ENCODE measurements at places on chromosomes 3 and 15. TPM values are rescaled to one million over a fixed set of nuclear protein-coding genes. Genes with fewer than 3 reads are reported as not detected.
A peak's percentile ranks its signal among the peaks of the same experiment; 100 is the strongest.

Gene POPDC2
- total RNA-seq: 0.39 TPM

Gene CRABP1
- total RNA-seq: not detected

Gene SCG5
- total RNA-seq: 46.3 TPM

Gene KPNA1
- 58.9 TPM for total RNA-seq

Gene HCN4
- under 0.01 TPM for total RNA-seq

Gene AADAC
- not detected for total RNA-seq

Gene TUSC7
- total RNA-seq: not detected

Gene CD86
- 0.49 TPM for total RNA-seq

Gene MYL3
- total RNA-seq: not detected

Gene MELTF
- 12.9 TPM for total RNA-seq

Gene TRH
- not detected for total RNA-seq

Gene XPC
- 44.8 TPM for total RNA-seq

Gene DTWD1
- 16.6 TPM for total RNA-seq

Gene UCN2
- total RNA-seq: 35.4 TPM

Gene SCN5A
- total RNA-seq: 0.21 TPM

Gene ZPLD1
- 0.46 TPM for total RNA-seq

- no peak for DNase-seq
Observed at GRCh38 chr3:179646177-179646576, 6.7 kb upstream of the USP13 start.

DNA sequence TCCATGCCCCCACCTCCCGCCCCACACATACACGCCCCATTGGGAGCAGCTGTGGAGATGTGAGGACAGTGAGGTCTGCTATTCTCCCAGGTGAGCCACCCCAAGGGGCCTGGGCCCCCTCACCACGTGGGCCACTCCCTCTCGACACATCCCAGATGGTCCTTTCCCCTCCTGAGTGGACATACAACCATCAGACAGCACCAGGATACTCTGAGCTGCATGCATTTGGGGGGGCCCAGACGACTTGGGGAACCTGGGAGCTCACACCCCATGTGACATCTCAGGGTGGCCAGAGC, 17.5 kb downstream of the FBLN2 start:
- DNase-seq: no peak

DNA sequence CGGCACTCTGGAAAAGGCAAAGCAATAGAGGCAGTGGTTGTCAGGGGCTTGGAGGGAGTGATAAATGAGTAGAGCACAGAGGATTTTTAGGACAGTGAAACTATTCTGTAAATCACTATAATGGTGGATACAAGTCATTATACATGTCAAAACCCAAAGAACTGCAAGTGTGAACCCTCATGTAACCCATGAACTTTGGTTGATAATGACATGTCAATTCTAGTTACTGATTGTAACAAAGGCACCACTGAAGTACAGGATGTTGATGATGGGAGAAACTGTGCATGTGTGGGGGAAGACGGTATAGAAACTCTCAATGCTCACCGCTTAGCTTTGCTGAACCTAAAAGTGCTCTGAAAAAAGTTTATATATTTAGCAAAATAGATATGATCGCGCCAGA, 36.0 kb downstream of the BTLA start:
- DNase-seq: no peak

DNA sequence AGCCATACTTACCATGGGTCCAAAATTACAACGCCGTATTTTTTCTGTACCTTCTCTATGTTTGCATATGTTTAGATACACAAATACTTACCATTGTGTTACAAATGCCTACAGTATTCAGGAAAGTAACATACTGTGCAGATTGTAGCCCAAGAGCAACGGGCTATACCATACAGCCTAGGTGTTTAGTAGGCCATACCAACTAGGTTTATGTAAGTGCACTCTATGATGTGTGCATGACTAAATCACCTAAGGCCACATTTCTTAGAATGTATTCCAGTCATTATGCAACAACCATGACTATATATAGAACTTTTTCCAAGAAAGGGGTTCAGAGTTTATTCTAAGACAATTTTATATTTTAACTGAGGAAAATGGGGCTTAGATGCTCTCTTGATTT, 411.7 kb downstream of the MAGI1 start:
- DNase-seq: no peak

DNA sequence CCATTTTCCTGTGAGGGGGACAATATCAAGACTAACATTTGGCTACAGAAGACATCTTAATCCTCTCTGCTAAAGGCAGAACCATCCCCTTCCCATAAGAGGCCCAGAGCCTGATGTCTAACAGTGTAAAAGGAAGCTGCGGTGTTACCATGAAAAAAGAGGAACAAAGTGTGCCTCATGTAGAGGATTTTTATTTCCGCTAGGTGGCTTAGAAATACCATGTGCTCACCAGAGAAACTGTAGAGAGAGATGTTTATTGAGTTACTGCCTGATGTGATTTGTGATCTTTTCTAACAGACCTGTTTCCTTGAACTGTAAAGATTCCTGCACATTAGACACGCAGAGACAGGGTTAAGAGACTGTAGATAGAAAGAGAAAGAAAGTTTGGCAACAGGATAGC, 22.0 kb downstream of the OR5H15 start:
- peak; percentile 12 for DNase-seq

DNA sequence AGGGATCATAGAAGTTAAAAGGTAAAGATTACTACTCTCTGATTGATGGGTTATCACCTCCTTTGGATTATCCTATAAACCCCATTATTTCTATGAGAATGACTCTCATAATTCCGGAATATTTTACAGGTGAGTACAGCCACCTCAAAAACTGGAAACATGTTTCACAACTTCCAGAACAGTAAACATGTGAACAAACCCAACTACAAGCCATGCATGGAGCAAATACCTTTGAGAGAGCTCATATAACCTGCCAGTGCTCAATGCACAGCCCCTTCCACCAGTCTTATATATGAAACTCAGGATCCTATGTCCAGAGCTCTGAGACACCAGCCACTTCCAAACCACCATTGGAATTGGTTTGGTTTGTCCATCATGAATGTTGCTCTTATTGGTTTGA, 208.0 kb downstream of the MECOM start:
- peak; percentile 56 for DNase-seq

- no peak for DNase-seq
Observed at GRCh38 chr3:108182339-108182738, 39.9 kb downstream of the IFT57 start.

- no peak for DNase-seq
Observed at GRCh38 chr3:156693166-156693565, 18.8 kb downstream of the TIPARP start.

DNA sequence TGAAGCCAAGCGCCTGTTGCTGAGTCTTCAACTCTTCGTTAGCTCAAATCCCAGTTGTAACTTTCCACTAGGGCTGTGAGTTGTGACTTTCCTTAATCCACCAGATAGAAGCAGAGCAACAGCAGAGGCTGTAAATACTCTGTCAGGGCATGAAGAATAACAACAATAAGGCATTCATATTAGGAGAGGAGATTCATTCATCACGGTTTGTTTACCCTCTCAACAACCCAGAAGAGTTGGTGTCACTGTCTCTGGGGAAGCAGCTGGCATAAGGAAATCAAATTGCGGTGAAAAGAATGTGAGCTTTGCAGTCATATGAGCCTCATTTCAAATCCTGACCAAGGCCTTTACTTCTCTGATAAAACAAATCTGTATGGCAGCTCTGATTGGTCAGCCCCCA, 184.8 kb downstream of the SHQ1 start:
- DNase-seq: no peak

DNA sequence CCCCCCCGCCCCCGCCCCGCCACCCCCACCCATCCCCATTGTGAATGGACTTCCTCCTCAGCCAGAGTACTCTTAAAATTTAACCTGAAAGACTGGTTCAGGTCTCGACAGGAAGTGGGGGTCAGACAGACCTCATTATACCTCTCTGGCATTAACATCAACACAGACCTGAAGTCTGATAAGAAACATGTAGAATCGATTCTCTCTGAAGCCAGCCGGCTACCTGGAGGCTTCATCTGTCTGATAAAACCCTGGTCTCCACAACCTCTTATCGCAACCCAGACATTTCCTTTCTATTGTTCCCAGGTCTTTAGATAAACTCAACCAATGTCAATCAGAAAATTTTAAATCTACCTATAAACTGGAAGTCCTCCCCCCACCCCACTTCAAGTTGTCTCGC, 42.6 kb downstream of the SLCO2A1 start:
- DNase-seq: no peak

DNA sequence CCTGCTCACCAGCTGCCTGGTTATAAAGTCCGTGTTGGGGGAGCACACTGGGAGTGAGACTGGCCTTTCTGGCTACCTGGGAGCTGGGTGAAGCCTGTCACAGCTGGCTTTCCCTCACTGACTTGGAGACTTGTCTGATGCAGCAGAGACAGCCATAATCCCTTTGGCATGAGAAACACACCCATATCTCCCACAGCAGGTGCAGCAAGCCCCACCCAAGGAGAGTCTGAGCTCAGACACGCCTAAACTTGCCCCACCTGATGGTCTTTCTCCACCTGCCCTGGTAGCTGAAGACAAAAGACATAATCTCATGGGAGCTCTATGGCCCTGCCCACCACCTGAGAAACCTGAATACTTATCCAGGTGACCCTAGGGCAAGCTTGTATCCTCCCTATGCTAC, 54.8 kb downstream of the NMD3 start:
- peak; percentile 15 for DNase-seq

DNA sequence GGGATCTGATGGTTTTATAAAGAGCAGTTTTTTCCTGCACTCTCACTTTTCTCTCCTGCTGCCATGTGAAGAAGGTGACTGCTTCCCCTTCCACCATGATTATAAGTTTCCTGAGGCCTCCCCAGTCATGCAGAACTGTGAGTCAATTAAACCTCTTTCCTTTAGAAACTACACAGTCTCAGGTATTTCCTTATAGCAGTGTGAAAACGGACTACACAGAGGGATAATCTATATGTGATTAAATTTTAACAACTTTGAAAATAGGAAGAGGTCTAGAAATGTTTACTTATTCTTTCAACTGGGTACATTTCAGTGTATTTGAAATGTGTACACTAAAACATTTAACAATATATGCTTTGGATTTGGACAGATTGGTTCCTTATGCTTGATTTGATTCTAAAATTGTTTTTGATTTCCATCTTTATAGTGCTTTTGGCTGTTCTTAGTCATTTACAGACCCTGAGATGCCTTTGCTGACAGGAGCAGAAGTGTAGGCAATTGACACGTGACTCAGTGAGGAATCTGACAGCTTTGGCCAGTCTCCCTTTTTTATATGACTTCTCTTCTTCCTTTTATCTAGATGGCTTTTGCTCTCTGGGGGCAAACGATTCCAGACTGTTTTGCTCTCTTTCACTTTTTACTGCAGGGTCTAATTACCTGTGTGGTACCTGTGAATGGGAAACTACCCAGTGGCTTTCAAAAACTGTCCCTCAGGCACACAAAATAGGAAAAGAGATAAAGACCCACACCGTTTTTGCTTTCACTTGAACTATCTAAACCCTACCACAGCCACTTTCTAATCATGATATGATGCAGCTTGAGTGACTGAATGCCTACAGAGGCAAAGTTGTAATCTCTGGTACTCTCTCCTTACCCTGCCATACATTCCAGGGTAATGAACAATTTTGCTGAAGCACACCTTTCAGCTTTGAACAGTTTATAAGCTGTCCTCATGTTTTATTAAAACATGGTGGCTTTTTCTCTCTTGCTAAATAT, 422.6 kb downstream of the ROBO1 start:
- peak; percentile 34 for DNase-seq

GRCh38 chr15:92366381-92366780, 27.3 kb upstream of the ST8SIA2 start:
- peak; percentile 70 for DNase-seq

GRCh38 chr3:153906366-153906765, 214.8 kb upstream of the ARHGEF26 start:
- DNase-seq: no peak

GRCh38 chr3:124206225-124207055, 214.5 kb upstream of the ROPN1 start:
- no peak for DNase-seq

GRCh38 chr3:117532268-117532667, 822.7 kb downstream of the TUSC7 start:
- DNase-seq: no peak

GRCh38 chr3:139202226-139202958, 141.4 kb upstream of the MRPS22 start:
- DNase-seq: no peak

DNA sequence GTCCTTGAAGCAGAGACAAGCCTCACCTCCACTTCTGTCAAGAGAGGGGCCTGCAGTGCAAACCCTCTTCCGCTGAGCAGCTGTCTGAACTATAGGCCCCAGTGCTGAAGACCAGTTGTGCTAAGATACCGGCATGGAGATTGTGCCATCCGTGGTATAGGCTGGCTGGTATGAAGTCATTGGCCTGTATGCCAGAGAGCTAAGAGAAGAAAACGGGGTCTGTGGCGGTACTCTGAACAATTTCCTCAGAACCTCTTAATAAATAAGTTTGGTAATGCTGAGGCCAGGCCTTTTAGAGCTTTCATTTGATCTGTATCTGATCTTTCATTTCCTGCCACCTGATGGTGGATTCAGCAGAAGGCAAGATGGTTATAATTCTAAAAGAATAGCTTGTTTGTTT, 123.0 kb downstream of the LRIG1 start:
- no peak for DNase-seq

GRCh38 chr3:11385326-11385725, 113.1 kb downstream of the ATG7 start:
- DNase-seq: no peak

Measured in foreskin keratinocyte (primary cell).